ENCODE measurements at places on chromosomes 4 and X.

DNA sequence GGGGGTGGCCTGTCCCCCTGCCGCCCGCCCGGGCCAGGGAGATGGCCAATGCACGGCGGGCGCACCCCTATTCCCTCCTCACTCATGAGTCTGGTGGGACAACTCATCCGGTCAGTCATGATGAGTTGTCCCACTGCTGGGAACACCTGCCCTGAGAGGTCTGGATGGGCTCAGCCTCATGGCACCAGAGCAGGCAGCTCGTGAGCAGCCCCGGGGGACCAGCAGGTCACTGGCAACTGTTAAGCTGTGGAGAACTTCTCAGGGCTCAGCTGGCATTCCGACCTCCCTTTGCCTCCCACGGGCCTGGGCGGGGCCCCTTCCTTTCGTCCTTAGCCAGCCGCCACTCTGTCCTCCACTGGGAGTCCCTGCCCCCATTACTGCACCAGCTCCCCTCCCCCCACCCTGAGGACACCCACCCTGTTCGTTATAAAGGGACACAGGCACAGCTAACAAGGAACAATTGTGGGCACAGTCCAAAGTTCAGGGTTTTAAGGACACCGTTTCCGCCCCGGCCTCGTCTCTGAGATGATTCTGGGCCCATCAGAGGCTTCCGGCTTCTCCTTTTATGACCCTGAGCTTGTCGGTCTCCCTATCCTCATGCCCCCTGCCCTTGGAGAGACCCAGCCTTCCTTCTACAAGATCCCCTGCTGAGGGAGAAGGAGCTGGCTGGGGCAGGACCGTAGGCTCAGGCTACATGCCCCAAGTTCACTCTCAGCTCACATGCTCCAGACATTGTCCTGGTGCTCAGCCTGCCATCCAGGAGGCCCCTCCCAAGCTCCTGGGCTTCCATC, 14.6 kb upstream of the KIAA0232 start:
- DNase-seq: no peak

- peak; percentile 6 for DNase-seq
These were observed 66.8 kb upstream of the TMEM164 start for GRCh38 chrX:109936114-109936513.

- DNase-seq: peak; percentile 56
These were observed 545 bp downstream of the ABCE1 start for GRCh38 chr4:145098675-145099037.

DNA sequence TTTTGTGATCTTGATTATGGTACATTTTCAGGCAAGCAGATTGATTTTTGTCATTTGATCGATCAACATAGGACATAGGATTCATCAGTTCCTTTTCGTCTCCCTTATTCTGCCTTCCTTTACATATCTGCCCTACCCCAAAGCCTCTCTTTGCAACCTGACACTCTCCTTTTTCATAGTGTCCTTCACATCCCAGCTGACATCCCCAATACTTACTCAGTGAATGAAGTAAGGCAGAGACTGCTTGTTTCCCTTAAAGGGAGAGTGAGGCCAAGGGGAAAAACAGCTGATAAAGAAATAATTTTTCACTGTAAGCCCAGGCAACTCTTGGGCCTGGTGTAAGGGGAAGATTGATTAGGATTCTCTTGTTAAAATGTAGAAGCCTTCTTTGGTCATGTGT, 69.8 kb downstream of the GBA3 start:
- no peak for DNase-seq

- DNase-seq: peak; percentile 59
These were observed 5.1 kb downstream of the USP27X start for GRCh38 chrX:49884290-49884862.

- peak; percentile 67 for DNase-seq
These were observed 181.1 kb upstream of the PRPS2 start for GRCh38 chrX:12610079-12610478.

GRCh38 chr4:48178931-48179330, 44.9 kb upstream of the TXK start:
- DNase-seq: no peak

- DNase-seq: no peak
These were observed 497.6 kb downstream of the STIM2 start for GRCh38 chr4:27358269-27358668.

- DNase-seq: peak; percentile 13
These were observed 370.3 kb upstream of the NOCT start for GRCh38 chr4:138645289-138645688.

DNA sequence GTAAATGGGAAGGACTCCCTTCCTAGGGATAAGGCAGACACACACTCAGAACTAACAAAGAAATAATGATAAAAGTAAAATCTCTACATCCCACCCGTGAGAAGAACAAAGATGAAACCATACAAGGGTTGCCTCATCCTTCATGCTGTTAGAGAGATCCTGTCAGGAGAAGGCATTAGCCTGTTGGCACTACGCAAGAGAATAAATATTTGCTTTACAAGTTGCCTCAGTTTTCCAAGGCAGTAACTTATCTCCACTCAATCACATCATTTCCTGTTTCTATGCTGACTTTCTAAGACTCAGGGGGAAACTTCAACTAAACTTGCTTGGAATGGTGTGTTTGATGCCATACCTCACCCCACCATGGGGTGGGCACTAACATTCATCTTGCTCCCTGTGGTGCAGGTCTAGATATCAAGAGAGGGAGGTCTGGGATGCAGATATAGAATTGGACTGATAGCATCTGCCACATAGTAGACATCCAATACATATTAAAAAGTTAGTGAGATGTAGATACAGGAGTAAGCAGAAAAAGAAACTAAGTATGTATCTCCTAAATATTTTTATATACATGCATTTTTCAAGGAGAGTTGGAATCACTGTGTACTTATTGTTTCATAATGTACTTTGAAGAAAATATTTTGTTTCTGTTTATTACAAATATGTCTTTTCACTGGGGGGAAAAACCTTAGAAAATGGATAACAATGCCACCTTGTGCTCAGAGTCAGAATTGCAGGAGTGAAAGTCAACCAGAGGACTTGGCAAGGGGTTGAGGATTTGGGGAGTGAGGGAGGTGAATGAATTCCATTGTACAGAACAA, 57.2 kb upstream of the BEX4 start:
- peak; percentile 37 for DNase-seq

- no peak for DNase-seq
These were observed 18.2 kb downstream of the PTTG2 start for GRCh38 chr4:37978248-37978924.

DNA sequence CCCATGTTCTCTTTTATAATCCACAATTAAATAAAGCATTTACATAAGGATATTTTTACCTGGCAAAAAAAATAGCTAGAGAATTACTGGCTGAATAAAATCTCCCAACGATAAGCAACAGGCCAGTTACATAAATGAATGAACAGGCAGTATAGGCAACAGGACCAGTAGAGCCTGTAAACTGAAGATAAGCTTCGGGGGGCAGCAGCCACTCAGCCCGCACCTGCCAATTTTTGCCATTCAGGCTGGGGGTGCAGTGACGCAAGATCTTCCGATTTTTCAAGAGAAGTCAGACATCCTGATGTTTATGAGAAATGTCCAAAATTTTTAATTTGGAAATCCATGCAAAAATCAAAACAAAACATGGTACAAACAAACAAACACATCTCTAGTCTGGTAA, 49.0 kb upstream of the CDKN2AIP start:
- DNase-seq: no peak

- no peak for DNase-seq
These were observed 37.4 kb downstream of the RUFY3 start for GRCh38 chr4:70759126-70759525.

- no peak for DNase-seq
These were observed 21.9 kb upstream of the KLHL2 start for GRCh38 chr4:165185448-165185847.

- DNase-seq: no peak
These were observed 77.9 kb downstream of the RTL9 start for GRCh38 chrX:110436523-110436922.

GRCh38 chr4:3729188-3729881, 36.9 kb upstream of the ADRA2C start:
- peak; percentile 63 for DNase-seq

GRCh38 chr4:61918987-61919386, 718.9 kb downstream of the ADGRL3 start:
- no peak for DNase-seq

DNA sequence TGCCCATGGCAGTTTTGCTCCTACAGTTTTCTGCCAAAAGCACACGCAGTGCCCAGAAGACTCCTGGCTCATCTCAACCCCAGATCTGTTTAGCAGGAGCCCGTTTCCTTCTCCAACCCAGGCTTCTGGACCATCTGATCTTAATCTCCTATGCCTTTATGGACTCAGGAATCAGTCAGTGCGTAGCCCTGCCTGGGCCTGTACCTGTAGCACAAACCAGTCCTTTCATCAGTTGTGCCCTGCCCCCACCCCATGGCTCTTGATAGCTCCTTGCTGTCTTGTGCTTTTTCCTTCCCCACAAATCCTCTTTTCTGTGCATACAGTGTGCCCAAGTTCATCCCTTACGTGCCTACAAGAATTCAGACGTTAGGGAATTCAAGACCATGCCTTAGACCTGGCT, 1.5 kb downstream of the ZNF718 start:
- no peak for DNase-seq

DNA sequence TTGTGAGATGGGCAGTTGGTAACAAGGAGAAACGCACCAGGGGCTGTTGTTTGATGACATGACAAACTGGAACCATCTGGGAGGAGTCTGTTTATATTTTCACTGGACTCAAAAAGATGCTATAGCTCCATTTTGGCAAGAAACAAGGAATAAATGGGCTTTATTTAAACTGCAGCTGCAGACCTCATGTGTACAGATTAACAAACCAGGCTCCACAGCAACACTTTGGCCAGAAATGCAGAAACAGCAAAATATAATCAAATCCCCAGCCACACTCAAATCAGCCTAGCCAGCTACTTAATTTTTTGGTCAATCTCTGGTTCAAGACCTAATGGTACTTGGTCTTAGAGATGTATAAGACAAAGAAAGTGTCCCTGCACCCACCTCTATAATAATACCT, 52.7 kb downstream of the ASB9 start:
- DNase-seq: no peak

GRCh38 chr4:145960012-145960411, 21.4 kb upstream of the ZNF827 start:
- DNase-seq: no peak

DNA sequence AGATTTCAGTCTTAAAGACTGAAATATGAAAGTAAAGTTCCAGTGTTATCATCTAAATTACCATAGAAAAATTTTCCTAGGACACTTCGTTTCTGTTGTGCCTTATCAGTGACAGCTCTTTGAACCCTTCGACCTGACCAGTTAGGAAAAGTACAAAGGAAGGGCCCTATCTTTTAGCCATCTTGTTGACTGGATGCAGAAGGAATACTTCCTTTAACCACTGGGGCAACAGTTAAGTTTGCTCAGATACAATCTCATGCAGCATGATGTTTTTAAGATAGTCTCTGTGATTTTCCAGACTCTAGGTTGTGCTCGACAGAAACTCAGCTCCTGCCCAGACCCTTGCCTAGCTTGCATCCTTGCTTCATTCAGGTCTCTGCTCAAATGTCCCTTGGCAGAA, 210.5 kb upstream of the RPS6KA3 start:
- DNase-seq: no peak

- DNase-seq: no peak
These were observed 2.8 kb downstream of the PORCN start for GRCh38 chrX:48511560-48511959.

DNA sequence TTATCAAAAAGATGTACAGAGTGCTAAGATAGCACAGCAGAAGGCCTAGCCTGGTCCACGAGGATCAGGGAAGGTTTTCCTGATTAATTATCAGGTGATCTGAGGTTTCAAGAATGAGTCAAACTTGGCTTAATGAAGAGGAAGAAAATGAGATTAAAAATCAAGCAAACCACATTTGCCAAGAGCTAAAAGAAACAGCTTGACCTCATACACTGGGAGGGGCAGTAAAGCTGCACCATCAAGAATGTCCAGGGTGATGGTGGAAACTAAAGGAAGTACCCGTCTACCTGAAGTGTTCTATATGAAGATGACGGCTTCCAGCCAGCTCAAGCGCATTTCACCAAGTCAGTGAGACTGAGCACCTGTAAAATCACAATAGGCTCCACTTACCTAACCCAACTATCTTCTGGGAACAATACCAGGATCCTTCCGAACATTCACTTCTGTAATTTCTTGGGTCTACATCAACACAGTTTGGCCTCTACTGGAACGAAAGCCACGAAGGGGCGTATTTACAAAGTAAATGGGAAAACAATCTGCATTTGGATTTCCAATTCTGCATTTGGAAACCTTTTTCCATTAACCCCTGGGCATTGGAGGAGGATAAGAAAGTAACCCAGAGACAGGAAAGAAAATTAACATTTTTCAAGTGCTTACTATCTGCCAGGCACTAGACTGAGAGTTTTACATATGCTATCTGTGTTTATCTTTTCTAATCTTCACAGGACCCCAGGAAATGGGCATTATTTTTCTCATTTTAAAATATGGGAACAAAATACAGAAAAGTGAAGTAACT, 114.0 kb upstream of the DCLK2 start:
- DNase-seq: no peak

DNA sequence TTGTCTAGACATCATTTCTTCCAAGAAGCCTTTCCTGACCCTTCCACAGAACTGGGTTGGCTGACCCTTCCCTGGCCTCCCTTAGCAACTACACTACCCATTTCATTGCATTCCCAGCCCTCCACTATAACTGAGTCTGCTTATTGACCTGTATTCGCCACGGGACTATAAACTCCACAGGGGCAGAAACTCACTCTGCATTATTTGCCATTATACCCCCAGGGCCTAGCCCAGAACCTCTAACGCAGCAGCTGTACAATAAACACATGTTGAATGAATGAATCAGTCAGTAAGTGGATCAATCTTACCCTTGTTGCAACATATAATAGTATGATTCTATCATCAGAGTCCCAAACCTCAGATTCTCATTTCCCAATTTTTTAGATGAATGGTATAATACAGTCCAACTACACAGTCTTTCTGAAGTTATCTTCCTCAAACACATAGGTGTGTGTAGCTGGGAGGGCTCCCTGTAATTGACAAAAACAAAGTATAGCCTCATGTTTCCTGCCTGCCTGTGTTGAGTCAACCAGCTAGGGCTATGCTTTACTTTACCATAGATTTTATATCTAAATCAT, 209.3 kb downstream of the CHIC2 start:
- DNase-seq: peak; percentile 81

DNA sequence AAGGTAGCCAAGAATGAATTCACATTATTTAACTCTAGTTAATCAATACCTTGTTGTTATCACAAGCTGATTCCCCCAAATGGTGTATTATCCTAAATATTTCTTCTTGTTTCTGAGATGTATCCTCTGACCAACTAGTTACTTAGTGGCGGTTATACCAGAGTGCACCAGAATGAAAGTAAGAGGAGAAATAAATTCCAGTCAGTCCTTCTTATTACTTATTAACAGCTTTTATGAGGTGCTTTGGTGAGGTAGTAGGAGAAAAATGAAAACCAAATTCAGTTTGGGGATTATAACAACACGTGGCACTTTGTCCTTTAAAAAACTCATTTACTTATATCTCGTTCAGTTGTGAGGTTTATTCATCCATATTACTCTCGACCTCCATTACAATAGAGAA, 101.9 kb downstream of the AMMECR1 start:
- no peak for DNase-seq

GRCh38 chr4:37865450-37865849, 25.4 kb upstream of the TBC1D1 start:
- DNase-seq: no peak
